ENCODE measurements at places on chromosomes 4 and X.

- DNase-seq = no peak
Observed at GRCh38 chr4:32798471-32799159, 2078.4 kb downstream of the PCDH7 start.

- no peak for DNase-seq
Observed at GRCh38 chr4:110780538-110780937, 157.7 kb upstream of the PITX2 start.

DNA sequence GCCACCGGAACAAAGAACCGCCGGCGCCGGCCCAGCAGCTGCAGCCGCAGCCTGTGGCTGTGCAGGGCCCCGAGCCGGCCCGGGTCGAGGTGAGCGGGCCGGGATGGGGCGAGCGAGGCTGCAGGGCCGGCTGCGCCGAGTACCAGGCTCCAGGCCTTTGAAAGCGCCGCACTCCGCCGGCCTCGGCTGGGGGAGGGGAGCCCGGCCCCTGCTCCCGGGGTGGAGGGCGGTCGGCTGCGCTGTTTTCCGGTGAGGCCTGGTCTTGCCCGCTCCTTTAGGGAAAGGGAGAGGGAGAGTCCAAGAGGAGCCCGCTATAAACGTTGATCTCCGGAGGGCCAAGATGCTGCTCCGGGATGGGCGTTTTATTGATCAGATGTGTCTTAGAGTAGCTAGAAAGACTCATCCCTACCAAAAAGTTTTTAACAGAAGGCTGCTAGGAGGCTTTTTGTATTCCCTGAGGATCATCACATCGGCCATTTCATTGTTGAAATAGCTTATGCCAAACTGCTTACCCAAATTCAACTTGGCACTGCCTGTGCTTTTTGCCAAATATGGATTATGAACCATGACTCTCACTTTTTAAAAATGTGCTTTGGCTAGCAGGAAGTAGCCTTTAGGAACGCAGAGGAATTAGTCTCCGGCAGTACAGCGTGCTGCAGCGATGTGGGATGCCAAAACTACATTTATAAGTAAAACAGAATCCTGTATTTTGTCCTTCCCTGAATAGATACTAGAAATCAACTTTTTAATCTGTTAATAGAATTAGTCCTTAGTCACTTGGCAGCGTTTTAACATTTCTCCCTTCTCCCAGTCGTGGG is 760 bp downstream of the TMEM165 start:
- DNase-seq = peak; percentile 75

DNA sequence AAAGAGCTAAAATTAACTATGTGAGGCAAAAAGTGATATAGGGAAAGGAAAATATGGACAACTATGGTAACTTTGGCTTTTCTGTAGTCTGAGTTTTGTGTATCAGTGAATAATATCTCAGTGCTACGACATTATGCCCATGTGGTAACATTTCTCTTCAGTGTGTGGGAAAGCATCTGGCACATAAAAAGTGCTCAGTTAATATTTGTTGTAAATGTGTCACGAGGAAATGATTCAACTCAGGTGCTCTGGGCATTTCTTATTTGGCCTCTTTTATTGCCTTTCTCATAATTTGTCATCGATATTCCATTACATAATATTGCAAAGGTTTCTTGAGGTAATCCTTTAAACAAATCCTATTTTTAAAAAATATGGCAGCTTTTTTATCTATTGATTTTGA is 17.6 kb downstream of the OFD1 start:
- no peak for DNase-seq

DNA sequence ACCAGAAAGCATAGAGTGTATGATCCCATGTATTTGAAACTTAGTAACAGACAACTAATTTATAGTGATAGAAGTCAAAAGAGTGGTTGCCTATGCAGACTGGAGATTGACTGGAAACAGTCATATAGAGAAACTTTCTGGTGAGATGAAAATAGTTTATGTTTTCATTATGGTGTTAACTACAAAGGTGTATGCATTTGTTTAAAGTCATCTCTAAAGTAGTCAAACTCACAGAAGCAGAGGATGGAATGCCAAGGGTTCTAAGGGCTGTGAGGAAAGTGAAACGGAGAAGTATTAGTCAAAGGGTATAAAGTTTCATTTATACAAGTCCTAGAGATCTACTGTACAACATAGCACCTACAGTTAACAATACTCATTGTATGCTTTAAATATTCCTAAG is 45.8 kb downstream of the ENOX2 start:
- no peak for DNase-seq

DNA sequence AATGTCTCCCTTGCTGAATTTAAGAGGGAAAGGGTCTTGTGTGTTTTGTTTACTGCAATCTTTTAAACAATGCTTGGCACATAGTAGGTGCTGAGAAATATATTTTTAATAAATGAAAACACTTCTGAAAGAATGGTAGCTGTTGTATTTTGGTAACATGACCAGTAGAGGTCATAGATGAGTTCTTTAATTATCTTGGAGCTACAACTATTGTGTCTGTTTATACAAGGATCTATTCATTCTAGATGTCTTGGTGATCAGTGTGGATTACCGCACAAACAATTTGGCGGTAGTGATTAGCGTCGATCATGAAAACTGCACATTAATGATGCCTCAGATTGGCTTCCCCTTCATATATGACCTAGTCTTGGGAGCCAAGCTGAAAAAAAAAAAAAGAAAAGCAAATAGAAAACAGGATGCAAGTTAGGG is 21.4 kb upstream of the SCRG1 start:
- DNase-seq = no peak

DNA sequence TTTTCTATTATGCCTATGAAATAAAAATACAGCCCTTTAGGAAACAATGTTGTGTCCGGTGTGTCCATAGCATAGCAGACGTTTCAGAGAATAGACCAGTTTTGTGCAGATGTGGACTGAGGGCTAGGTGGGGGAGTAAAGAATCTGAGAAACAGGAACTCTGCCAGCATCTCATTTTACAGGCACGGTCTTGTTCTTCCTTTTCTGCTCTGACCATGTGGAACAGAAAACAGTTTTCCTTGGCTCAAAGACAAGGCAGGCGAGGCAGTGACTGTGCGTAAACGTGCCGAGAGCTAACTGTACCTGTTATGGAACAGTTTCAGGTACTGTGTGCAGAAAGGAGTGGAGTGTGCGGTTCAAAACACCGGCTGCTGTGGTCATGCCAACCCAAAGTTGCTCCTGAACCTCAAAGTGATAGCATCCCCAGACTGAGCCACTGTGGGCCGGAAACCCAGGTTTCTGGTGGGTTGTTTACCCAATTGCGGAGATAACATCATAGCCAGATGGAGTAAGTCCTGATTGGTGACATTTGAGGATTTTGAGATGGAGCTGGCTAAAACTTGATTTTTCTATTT is 20.2 kb downstream of the CNGA2 start:
- no peak for DNase-seq

- DNase-seq = no peak
Observed at GRCh38 chr4:13705521-13706041, 78.1 kb upstream of the BOD1L1 start.

GRCh38 chr4:94221916-94222315 is 14.3 kb downstream of the SMARCAD1 start:
- no peak for DNase-seq

DNA sequence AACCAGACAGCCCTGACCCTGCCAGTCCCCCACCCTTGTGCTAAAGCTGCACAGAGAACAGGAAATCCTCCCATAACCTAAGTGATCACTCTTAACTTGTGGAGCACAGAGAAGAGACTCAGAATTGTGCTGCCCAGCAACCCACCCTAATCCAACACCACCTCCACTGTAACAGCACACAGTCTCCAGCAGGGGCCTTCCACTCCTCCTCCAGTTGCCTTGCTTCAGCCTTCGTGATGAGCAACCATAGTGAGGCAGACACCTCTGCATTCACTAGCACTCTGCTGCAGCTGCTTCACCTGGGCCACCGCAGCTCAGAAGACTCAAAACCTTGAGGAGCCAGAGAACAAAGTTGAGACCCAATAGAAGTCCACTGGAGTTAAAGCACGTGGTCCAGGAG is 7.9 kb upstream of the UGT2B4 start:
- no peak for DNase-seq

DNA sequence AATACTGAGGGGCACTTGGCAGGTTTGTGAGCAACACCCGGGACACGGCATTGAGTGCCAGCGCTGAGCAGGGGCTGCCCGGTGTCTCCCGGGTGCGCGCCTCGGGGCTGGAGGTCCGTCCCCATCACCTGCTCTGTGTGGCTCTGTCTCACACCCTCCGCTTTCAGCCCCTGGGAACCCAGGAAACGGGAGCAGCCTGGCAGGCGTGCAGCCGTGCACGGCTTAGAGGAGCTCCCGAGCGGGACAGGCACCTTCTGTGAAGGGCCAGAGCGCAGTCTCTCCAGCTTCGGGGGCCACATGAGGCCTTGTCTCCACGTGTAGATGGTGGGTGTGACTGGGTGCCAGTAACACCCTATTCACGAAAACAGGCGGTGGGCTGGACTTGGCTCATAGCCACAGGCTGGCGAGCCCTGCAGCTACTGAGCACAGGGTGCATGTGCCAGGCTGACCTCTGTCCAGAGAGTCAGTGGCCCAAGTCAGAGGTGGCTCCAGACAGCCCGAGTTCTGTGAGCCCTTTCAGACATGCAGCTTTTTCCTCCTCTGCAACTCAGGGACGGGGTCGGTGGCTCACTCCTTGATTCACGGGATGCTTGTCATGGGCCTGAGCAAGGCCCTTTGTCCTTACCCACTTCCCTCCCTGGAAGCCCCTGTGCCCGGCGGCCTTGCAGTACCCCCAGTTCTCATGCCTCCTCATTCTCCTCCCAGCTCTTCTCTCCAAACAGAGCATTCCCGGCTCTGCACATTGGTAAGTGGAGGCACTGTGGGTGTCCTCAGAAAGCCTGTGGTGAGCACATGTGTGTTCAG is 23.5 kb downstream of the UVSSA start:
- no peak for DNase-seq

- DNase-seq = no peak
Observed at GRCh38 chrX:1788300-1788911, 173.5 kb downstream of the ASMT start.

GRCh38 chr4:153780221-153780620 is 8.7 kb downstream of the SFRP2 start:
- DNase-seq = no peak

GRCh38 chr4:158766434-158767044 is 2.3 kb upstream of the FNIP2 start:
- DNase-seq = no peak

- DNase-seq = no peak
Observed at GRCh38 chrX:22934640-22935039, 65.1 kb upstream of the DDX53 start.

- DNase-seq = no peak
Observed at GRCh38 chr4:150591904-150592303, 10.0 kb downstream of the MAB21L2 start.

- DNase-seq = no peak
Observed at GRCh38 chrX:23779025-23779424, 3.9 kb upstream of the SAT1 start.

DNA sequence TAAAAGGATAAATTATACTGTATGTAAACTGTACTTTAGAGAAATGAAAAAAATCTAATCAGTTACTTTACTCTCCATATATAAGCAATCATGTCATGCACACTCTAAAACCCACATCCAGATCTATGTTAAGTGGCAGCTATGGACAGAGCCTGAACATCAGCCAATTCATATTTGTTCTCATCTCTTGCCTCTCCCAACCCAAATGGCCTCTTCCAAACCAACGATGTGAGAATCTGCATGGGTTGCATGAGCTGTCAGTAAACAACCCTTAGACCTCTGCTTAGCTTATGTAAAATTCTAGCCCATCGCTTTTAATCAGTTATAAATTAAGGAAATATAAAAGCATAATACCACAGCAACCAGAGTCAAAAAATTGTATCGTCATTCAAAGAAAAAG is 288.7 kb upstream of the INTU start:
- DNase-seq = no peak

- DNase-seq = no peak
Observed at GRCh38 chr4:167587361-167587760, 353.1 kb upstream of the SPOCK3 start.

GRCh38 chrX:110699109-110699508 is 96.5 kb downstream of the CHRDL1 start:
- no peak for DNase-seq

- no peak for DNase-seq
Observed at GRCh38 chr4:20194123-20195013, 57.3 kb upstream of the SLIT2 start.

DNA sequence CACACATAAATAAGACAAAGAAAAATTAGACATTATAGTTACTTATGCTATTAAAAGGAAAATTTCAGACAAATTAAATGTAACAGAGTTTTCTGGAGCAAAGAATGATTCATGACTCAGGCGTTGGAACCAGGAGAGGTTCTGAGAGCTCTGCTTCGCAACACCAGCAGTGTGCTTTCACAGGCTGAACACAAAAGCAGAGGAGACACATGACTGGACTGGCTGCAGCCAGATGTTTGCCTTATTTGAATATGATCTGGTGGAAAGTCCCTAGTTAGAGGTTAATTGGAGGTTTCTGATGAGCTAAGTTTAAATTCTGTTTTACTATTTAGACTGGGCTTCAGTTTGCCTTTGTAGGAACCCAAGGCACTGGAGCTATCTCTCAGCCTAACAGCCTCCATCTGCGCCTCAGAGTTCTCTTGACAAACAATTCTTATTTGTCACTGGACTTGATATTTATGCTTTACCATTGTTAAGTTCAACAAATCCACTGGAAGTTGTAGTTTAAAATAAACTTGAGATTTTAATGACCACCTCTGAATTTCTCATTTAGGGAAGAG is 16.2 kb downstream of the BOD1L1 start:
- DNase-seq = no peak

GRCh38 chr4:38343608-38344007 is 320.4 kb upstream of the KLF3 start:
- no peak for DNase-seq

- no peak for DNase-seq
Observed at GRCh38 chr4:4986841-4987240, 32.4 kb downstream of the CYTL1 start.

GRCh38 chr4:146795711-146796110 is 150.0 kb downstream of the TTC29 start:
- no peak for DNase-seq

DNA sequence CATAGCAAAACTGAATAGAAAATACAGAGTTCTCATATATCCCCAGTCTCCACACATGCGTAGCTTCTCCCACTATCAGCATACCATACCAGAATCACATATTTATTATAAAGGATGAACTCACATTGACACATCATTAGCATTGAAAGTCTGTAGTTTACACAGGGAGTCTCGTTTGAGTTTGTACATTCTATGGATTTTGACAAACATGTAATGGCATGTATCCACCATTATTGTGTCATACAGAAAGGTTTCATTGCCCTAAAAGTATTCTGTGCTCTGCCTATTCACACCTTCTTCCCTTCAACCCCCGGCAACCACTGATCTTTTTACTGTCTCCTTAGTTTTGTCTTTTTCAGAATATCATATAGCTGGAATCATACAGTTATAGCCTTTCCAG is 562.4 kb downstream of the KCTD8 start:
- no peak for DNase-seq

GRCh38 chr4:38155589-38156294 is 195.5 kb downstream of the PTTG2 start:
- no peak for DNase-seq

Data from Karpas-422 (cell line).